ENCODE measurements at places on chromosomes 6 and 20. TPM values are rescaled to one million over a fixed set of nuclear protein-coding genes. Genes with fewer than 3 reads are reported as not detected.

- no peaks in the 10 kb centered on the region for H3K27me3 ChIP-seq
- no peaks in the 10 kb centered on the region for H3K4me1 ChIP-seq
- H3K4me3 ChIP-seq = no peak overlapping the region
- no peaks in the 10 kb centered on the region for H3K36me3 ChIP-seq
Observed at GRCh38 chr6:106670236-106670635, 40.9 kb downstream of the QRSL1 start.

GRCh38 chr6:53627391-53628218 lies 38.0 kb downstream of the KLHL31 start:
- no peaks in the 10 kb centered on the region for H3K36me3 ChIP-seq
- no peak for DNase-seq
- no peak overlapping the region for H3K27ac ChIP-seq
- peaks cover 41% of the 10 kb centered on the region for H3K4me1 ChIP-seq

DNA sequence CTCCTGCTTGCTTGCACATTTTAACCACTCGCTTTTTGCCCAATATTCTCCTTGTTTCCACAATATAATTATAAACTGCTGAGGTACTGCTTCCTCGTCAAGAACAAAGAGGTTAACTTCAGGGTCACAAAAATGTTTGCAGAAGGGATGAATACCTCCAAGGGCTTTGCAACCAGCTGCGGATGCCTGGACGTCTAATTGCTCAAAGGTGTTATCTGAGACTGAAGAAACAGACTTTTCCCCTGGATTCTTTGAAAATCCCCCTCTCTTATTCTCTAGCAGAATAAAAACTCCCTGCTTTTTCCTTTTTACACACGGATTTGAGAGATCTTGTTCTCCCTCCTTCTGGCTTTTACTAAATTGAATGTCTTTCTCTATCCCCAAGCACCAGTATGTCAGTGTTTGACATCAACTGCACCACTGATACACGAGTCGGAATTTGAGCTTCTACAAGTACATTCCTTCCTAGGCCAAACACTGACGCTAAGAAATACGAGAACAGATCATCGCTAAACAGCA lies 336 bp upstream of the SMPDL3A start:
- H3K4me3 ChIP-seq = peak overlapping the region; percentile 95
- H3K4me1 ChIP-seq = peaks cover 44% of the 10 kb centered on the region
- DNase-seq = peak; percentile 61
- H3K27me3 ChIP-seq = no peaks in the 10 kb centered on the region
- no peaks in the 10 kb centered on the region for H3K36me3 ChIP-seq

DNA sequence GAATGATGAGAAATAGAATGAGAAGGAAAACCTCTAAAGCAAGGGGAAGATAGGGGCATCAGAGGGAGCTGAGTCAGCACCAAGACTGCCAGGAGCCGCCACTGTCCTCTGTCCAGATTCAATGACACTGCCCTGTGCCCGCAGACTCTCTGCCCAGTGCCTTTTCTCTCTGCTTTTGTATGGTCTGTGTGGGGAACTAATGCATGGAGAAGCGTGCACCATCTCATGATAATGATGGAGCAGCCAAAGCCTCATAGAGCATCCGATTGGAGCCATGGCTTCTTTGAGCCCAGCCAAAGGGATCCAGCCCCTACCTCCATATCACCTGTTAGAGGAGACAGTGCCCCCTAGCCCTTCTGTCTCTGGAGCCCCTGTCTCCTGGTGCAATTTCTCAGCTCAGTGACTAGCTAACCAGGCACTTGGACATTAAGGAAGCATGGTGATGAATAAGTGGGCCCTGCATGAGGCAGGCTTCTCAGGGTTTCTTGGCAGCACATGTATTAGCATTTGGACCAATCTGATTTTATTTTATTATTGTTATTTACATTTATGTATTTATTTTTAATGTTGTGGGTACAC lies 6.5 kb upstream of the PFDN4 start:
- peaks cover 41% of the 10 kb centered on the region for H3K4me1 ChIP-seq
- H3K36me3 ChIP-seq = no peaks in the 10 kb centered on the region
- no peak for DNase-seq

DNA sequence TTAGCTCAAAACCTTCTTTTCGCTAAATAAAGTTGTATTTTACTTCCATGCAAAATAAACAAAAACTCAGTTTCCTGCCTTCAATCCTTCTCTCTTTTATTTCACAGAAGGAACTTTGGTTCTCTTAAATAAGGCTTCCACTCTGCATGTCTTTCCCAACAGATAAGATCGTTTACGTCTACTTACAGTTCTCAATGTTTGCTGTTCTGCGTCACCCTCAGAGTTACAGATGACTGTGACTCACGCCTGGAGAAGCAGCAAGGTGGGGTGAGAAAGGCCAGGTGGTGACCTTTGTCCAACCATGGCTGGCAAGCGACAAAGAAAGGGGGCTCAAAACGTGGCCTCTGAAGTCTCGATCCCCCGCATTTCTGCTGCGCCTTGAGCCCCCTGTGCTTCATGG lies 51.4 kb upstream of the RPS6KA2 start:
- no peak overlapping the region for H3K27ac ChIP-seq
- peak; percentile 68 for DNase-seq
- peaks cover 18% of the 10 kb centered on the region for H3K4me1 ChIP-seq
- peaks cover 54% of the 10 kb centered on the region for H3K27me3 ChIP-seq
- H3K4me3 ChIP-seq = no peak overlapping the region

DNA sequence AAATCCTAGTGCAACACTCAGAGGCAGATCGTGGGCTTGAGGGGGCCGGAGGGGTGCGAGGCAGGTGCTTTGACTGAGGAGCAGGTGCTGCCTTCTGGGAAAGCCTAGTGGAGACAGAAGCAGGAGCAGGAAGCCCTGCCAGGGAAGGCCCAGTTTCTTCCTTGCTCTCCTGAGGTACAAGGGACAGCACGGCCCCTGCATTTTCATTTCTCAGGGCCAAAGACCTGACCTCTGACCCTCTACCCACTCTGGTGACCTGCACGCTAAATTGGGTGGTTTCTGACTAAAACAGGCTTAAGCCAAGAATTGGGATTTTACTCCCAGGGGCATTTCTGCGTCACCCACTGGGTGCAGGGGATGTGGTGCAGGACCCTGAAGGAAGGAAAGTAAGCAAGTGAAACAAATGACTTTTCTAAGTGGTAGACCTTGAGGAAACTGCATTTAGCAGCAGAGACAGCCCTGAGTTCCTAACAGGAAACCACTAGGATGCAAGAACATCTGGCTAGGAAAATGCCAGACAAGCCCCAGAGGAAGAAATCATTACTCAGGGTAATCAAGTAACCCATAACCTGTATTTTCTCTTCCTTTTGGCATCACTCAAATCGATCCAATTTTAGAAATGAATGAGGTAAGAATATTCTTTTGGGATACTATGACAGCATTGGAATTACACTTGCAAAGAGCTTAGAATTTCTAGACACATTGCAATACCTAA lies 141.7 kb downstream of the CD164 start:
- peak overlapping the region; percentile 23 for H3K27ac ChIP-seq
- peaks cover 48% of the 10 kb centered on the region for H3K4me1 ChIP-seq
- no peaks in the 10 kb centered on the region for H3K36me3 ChIP-seq

DNA sequence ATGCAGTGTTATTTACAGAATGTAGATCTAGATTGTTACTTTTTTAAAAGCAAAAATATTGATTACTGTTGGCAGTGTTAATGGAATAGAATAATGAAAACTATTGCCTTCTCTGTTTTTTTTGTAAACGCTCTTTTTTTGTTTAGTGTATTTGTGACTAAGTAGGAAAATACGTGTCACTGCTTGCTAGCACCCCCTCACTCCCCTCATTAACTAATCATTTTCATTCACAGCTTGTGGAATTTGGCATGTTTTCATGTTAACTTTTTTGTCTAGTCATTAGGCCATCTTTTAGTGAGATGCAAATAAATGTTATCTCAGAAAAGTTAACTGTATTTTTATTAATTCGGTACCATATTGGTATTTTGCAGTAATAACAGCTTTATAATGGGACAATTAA lies 29.8 kb downstream of the ADGRG6 start:
- H3K27me3 ChIP-seq = no peaks in the 10 kb centered on the region
- peaks cover 7% of the 10 kb centered on the region for H3K36me3 ChIP-seq
- no peak for DNase-seq
- peaks cover 99% of the 10 kb centered on the region for H3K4me1 ChIP-seq
- peak overlapping the region; percentile 80 for H3K27ac ChIP-seq
- H3K4me3 ChIP-seq = peak overlapping the region; percentile 36

DNA sequence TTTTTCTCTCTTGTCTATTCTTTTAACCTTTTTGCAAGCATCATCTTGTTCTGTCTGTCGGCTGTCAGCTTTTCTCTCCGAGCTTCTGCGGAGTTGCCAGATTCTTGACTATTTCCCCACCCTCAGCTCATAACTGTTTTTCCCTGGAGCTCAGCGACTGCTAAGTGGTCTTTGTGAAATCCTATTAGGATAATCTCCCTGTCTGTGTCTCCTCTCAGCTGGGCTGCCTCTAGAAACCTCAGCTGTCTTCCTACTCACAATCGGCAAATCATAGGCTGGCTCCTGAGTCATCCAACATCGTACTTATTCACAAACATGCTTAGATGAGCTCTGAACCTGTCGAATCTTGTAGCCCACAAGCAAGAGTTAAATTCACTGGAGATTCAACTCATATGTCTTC lies 332.3 kb downstream of the PTPRT start:
- no peaks in the 10 kb centered on the region for H3K4me1 ChIP-seq
- DNase-seq = no peak
- no peak overlapping the region for H3K27ac ChIP-seq
- no peaks in the 10 kb centered on the region for H3K36me3 ChIP-seq

- peaks cover 2% of the 10 kb centered on the region for H3K27me3 ChIP-seq
- H3K27ac ChIP-seq = no peak overlapping the region
- no peaks in the 10 kb centered on the region for H3K4me1 ChIP-seq
Observed at GRCh38 chr6:6730831-6731230, 142.3 kb downstream of the LY86 start.

GRCh38 chr6:17389274-17389847 lies 4.0 kb upstream of the CAP2 start:
- no peak overlapping the region for H3K27ac ChIP-seq
- peaks cover 25% of the 10 kb centered on the region for H3K4me1 ChIP-seq
- H3K27me3 ChIP-seq = peaks cover 6% of the 10 kb centered on the region
- no peak for DNase-seq
- H3K4me3 ChIP-seq = no peak overlapping the region

- DNase-seq = no peak
- no peaks in the 10 kb centered on the region for H3K27me3 ChIP-seq
- H3K27ac ChIP-seq = no peak overlapping the region
- no peaks in the 10 kb centered on the region for H3K36me3 ChIP-seq
- no peaks in the 10 kb centered on the region for H3K4me1 ChIP-seq
Observed at GRCh38 chr6:125717120-125717731, 32.2 kb upstream of the HEY2 start.

GRCh38 chr20:63968928-63969760 lies 586 bp downstream of the ZNF512B start:
- H3K4me1 ChIP-seq = peaks cover 48% of the 10 kb centered on the region
- H3K27me3 ChIP-seq = no peaks in the 10 kb centered on the region
- H3K4me3 ChIP-seq = peak overlapping the region; percentile 89
- DNase-seq = peak; percentile 81

DNA sequence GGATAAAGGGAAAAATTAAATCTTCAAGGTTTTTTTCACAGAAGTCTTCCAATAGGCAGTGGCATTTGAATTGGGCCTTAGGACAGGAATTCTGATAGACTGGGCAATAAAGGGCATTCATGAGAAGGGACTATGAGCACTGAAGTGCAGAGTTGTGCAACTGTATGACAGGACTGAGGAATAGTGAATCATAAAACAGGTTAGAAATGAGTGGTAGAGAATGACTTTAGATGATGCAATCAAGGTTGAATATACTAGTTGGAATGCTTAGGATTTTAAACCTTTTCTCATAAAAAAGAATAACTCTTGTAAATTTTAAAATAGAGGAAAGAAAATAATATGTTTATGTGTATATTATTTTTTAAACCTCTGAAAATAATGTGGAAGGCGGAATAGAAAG lies 944.7 kb downstream of the PHF3 start:
- H3K4me1 ChIP-seq = no peaks in the 10 kb centered on the region
- no peak overlapping the region for H3K27ac ChIP-seq
- H3K36me3 ChIP-seq = no peaks in the 10 kb centered on the region
- no peak for DNase-seq
- no peak overlapping the region for H3K4me3 ChIP-seq

GRCh38 chr6:140138311-140139010 lies 764.0 kb upstream of the CITED2 start:
- no peak overlapping the region for H3K27ac ChIP-seq
- H3K4me3 ChIP-seq = no peak overlapping the region
- no peaks in the 10 kb centered on the region for H3K4me1 ChIP-seq

DNA sequence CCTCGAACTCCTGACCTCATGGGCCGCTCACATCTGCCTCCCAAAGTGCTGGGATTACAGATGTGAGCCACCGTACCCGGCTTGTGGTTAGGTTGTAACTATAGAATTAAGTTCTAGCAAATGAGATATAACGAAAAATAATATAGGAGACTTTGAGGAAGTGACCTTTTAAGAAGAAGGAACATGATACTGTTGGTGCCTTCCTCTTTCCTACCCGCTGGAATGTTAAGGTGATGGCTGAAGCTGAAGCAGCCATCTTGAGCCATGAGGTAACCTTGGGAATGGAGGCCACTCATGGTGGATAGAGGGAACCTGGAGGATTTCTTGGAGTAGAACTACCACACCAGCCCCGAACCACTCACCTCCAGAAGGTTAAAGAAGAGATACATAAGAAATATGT lies 48.1 kb upstream of the MDGA1 start:
- H3K4me3 ChIP-seq = no peak overlapping the region
- DNase-seq = no peak
- no peak overlapping the region for H3K27ac ChIP-seq
- H3K27me3 ChIP-seq = no peaks in the 10 kb centered on the region

GRCh38 chr6:45637611-45638257 lies 260.0 kb upstream of the SUPT3H start:
- no peaks in the 10 kb centered on the region for H3K36me3 ChIP-seq
- no peak for DNase-seq
- no peak overlapping the region for H3K4me3 ChIP-seq
- H3K27ac ChIP-seq = no peak overlapping the region
- peaks cover 29% of the 10 kb centered on the region for H3K27me3 ChIP-seq

GRCh38 chr6:150304429-150304828 lies 64.4 kb upstream of the IYD start:
- no peak overlapping the region for H3K27ac ChIP-seq
- no peak for DNase-seq
- H3K36me3 ChIP-seq = no peaks in the 10 kb centered on the region
- no peaks in the 10 kb centered on the region for H3K4me1 ChIP-seq
- no peak overlapping the region for H3K4me3 ChIP-seq

DNA sequence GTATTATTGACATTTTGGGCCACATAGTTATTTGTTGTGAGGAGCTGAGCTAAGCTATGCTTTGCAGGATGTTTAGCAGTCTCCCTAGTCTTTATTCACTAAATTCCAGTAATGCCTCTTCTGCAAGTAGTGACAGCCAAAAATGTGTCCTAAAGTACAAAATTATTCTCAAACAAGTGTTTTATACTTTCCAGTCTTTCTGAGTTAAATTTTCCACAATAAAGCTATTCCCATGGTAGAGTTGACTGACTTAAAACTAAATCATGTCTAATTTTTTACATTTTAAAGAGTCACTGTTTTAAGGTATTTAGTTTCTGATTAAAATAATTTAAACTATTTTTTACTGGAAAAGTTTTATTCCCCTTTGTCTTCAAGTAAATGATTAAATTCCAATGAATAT lies 717.8 kb upstream of the HS3ST5 start:
- H3K27me3 ChIP-seq = no peaks in the 10 kb centered on the region
- H3K36me3 ChIP-seq = no peaks in the 10 kb centered on the region
- DNase-seq = no peak
- H3K27ac ChIP-seq = no peak overlapping the region
- no peaks in the 10 kb centered on the region for H3K4me1 ChIP-seq

FAM184A gene
- total RNA-seq = 18.0 TPM

FOXA2 gene
- 12.7 TPM for total RNA-seq

HLA-DQB1 gene
- not detected for total RNA-seq

LRP11 gene
- 48.9 TPM for total RNA-seq

ASIP gene
- not detected for total RNA-seq

CRISP3 gene
- total RNA-seq = not detected
